ENCODE measurements at places on chromosomes 11 and 22.

DNA sequence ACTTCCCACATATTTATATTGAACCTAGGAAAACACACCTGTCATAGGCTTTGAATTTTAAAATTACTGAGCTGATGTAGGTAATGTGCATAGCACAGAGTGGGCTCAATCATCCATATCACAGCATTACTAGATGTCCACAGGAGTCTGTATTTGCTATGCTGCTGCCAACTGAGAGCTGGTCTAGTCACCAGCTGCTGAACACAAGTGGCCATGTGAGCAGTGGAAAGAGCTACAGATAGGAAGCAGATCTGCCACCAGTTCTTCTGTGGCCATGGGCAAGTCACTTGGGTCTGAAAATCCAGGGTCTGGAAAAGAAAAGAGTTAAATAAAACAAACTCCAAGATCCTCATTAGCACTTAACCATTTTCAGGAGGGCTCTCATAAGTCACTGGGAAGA, 91.8 kb downstream of the APIP start:
- no peak for DNase-seq

- peak; percentile 68 for DNase-seq
Measured at GRCh38 chr11:35662061-35662648, 420 bp upstream of the TRIM44 start.

DNA sequence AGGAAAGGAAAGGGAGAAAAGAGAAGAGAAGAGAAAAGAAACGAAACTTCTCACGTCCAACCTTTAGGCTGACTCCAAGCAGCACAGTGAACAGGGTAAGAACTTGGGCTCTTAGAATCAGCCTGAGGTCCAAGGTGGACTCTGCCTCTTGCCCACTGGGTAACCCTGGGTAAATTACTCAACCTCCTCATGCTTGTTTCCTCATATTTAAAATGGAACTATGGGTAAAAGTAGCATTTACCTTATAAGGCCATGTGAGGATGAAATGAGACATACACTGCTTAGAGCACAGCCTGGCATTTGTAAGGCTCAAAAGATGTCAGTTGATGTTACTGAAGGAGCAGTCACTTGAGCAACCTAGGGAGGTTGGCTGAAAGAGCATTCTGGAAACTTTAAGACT, 107.9 kb downstream of the C11orf58 start:
- no peak for DNase-seq

DNA sequence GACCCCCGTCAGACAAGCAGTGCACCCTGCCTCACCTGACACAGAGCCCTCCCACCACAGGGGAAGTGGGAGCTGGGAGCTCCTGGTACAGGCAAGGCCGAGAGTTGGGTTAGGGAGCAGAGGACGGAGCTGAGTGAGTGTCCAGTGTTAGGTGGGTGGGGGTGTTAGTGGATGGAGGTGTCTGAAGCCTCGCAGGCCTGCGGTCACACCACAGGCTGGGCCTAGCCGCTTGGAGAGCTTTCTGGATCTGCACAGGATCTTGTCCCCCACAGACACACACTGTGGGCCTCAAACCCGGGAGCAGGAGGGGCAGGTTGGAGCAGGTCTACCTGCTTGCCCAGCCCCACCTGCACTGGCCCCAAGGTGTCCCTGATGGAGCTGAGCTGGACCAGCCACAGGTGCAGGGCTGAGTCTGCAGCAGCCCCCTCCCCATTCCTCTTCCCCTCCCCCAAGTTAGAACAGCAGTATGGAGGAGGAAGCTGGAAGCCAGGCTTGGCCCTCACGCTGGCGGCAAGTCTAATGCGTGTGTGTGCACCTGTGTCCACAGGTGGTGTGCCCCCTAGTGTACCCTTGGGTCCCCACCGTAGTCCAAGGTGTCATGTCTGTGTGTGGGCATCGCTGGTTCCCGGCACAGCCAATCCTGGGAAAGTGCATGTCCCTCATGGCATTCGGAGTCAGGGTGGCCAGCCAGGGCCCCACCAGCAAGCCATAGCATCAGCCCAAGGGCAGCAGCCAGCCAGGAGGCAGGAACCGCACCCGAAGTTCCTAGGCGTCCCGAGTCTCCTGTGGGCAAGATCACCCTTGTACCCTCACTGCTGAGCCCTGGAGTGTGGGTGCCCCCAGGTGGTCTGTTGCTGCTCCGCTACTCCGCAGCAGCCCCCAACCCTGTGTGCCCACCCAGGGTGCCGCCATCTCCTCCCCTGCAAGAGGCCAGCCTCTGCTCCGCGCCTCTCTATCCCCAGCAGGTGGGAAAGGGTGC, 2.0 kb upstream of the GATD1 start:
- no peak for DNase-seq

- no peak for DNase-seq
Measured at GRCh38 chr11:6654281-6655019, 1.2 kb downstream of the DCHS1 start.

DNA sequence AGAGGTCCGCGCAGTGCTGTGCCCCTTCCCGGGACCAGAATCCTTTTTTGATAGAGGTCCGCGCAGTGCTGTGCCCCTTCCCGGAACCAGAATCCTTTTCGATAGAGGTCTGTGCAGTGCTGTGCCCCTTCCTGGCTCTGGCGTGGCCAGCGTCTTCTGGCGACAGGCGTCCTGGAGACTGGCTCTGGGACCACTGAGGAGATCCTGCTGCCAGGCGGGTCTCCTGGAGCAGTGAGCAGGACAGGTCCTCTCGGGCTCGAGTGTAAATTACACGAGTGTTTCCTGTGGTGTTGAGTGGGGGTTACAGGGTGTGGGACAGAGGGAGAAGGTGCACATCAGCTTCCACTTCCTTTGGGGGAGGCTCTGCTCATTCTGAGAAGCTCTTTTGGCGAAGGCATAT, 98.1 kb downstream of the TBC1D22A start:
- no peak for DNase-seq

DNA sequence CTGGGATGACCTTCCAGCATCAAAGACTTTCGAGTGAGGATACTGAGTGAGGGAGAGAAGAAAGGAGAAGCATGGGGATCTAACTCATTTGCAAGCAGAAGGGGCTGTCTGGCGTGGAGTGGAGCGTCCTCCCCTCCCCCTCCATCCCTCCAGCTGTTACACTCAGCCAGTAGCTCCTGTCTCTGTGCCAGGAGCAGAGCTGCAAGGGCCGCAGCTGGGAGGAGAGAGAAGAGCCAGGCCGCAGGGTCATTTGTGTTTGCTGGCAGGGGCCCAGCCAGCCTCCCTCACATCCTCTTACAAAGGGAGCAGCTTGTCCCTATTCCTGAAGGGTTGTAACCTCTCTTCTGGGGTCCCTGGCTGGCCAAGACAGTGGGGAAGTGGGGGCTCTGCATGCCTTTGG, 57.9 kb downstream of the NECTIN1 start:
- DNase-seq = no peak

DNA sequence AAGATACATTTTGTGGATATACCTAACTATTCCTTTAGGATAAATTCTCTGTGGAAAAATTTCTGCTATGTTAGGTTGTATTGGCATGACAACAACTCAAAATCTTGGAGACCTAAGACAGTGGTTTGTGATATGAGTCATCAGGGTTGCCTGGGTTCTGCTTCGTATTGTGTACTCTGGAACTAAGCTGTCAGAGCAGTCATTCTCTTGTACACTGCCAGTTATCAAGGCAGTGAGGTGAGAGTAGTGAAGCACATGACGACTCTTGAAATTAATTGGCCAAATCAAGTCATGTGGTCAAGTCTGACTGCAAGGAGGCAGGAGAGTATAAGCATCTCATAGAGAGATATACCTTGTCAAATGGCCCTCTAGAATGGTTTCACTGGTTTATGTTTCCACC, 104.4 kb downstream of the FANCF start:
- DNase-seq = no peak

DNA sequence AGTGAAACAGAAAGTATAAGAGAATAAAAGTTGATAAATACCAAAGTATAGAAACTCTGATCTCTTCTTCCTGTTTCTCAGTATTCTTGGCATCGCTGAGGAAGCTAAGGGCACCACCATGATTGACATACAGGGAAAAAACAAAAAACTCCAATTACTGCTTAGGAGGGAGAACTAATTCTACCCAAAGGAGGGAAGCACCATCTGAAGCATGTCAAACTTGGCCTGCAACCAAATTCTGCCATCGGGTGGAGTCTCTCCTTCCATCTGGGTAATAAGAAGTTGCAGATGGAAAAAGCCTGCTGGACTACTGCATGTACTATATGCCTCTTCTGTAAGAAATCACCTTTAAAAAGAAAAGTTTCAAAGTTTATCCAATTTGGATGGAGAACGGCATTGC, 30.5 kb upstream of the PPP2R1B start:
- DNase-seq = peak; percentile 58

DNA sequence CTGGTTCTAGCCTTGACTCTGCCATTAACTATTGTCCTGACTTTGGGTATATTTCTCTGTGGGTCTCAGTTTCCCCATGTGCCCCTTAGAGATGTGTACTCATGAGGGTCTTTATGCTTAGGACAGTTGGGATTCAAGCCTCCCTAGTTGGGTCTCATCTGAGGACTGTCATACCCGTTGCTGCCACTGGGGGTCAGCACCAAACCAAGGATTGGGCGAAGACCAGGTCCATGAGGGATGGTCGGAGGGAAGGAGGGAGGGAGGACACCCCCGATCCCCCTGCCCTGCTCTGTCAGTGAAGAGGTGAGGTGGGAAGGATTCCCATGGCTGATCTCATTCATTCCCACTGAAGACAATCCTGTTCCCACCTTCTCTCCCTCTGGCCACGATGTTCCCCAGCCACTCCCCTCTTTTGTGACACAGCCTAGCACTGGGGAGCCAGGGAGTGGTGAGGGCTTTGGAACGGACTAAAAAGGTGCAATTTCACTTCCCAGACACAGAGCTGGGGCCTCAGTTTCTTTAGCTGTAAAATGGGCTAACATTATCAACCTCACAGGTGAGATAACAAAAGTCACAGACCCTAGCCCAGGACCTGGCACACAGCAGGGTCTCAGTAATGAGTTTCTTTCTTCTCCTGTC, 12.4 kb upstream of the KLHL35 start:
- peak; percentile 77 for DNase-seq

DNA sequence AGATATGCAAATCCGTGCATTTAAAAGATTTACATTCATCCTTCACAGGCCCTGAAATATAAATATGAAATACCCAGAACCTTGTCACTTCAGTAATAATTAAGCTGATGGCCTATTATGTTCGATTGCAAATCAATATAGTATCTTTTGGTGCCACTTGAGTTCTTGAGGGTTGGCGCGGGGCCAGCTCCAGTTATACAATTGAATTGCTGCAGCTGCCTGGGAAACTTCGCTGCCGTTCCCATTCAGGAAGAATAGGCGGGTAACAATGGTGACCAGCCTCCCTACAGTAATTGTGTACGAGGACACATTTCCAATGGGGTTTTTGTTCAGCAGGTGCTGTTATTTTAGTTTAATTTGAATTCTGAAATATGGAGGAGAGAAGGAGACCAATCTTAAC, 451.2 kb downstream of the INSC start:
- DNase-seq = no peak

- DNase-seq = no peak
Measured at GRCh38 chr11:112367461-112367860, 106.8 kb upstream of the PLET1 start.

DNA sequence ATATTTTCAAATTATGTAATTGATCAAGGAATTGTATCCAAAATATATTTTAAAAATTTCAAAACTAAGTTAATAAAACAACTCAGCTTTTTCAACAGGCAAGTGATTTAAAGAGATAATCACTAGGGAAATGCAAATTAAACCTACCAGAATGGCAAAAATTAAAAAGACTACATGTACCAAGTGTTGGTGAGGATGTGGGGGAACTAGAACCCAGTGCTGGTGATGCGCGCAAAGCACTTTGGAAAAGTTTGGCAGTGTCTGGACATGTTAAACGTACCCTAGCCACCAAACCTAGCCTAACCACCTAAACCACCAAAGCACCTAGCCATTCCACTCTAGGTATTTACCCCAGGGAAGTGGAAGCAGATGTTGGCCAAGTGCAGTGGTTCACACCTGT, 22.9 kb downstream of the PACSIN2 start:
- DNase-seq = no peak

DNA sequence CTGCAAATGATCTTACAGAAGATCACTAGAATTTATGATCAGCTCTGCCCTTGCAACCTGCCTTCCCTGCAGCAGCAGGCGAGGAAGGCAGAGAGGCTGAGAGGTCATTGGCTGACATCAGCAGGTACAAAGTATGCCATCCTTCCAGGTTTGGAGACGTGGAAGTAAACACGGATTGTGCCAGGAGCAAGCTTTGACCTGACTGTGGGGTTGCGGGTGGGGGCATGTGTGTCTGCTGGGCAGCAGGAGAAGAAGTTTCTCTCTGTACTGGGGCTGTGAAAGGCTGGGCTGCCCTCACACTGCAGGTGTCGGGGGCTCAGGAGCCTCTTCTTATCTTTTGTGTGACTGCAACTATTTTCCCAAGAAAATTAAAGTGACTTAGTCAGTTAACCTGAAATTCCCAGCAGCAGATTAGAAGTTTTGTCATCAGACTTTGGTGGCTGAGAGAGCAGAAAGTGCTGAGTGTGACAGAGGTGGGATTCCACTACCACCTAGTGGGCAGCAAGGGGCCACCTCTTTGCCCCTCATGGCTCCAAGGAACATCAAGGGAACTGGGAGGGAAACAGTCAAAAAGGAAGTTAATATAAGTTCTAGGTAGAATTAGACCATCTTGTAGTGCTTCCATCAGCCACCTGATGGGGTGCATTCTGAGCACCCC, 565.9 kb downstream of the ETS1 start:
- DNase-seq = no peak

- DNase-seq = no peak
Measured at GRCh38 chr22:28915969-28916368, 32.6 kb downstream of the ZNRF3 start.

GRCh38 chr11:93857413-93858120, 7.1 kb upstream of the VSTM5 start:
- peak; percentile 45 for DNase-seq

- no peak for DNase-seq
Measured at GRCh38 chr11:95715777-95716241, 73.8 kb downstream of the FAM76B start.

- no peak for DNase-seq
Measured at GRCh38 chr11:83611031-83611430, 324.9 kb upstream of the CCDC90B start.

GRCh38 chr11:102118937-102119336, 8.7 kb downstream of the YAP1 start:
- DNase-seq = no peak

DNA sequence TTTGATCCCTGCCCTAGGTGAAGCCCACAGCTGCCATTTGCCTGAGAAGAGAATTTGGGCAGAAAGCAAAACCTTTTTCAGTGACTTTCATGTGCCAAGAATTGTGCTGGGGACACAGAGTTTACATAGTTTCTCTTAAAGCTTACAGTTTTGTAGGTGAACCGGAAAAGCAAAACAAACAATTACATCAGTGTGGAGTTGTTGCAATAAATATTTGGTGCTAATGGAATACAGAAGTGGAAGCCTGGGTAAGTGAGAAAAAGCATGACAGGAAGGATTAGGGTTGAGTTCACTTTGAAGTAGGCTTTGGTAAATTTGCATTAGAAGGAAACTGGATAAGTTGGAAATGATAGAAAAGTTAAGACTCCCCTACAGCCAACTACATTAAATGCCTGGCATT, 82.7 kb downstream of the RASSF10 start:
- DNase-seq = no peak

- no peak for DNase-seq
Measured at GRCh38 chr11:19739872-19740271, 27.2 kb downstream of the NAV2 start.

GRCh38 chr11:206526-207207, 532 bp downstream of the BET1L start:
- DNase-seq = no peak

All from cerebellum (tissue), 4 donors.